Activated effector memory CD4-positive, alpha-beta T cell treated with anti-CD3 and anti-CD28 coated beads, Interleukin-2, amount 50 U/mL, for 16 hours (primary cell): ENCODE measurements at places on chromosomes 12 and 14.

DNA sequence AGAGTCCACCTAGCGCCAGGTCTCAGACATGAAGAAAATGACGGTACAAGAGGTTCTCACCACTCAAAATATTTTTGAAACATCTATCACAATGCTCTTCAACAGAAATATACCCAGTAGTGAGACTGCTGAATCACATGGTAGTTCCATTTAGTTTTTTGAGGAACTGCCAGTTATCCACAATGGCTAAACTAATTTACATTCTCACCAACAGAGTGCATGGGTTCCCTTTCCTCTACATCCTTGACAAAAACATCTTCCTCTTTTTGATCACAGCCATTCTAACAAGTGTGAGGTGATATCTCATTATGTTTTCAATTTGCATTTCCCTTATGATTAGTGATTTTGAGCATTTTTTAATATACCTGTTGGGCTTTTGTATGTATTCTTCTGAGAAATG is 5.7 kb upstream of the GPR65 start:
- DNase-seq = no peak

- no peak for DNase-seq
These were observed 182.5 kb downstream of the SLC2A13 start for GRCh38 chr12:39923364-39923763.

DNA sequence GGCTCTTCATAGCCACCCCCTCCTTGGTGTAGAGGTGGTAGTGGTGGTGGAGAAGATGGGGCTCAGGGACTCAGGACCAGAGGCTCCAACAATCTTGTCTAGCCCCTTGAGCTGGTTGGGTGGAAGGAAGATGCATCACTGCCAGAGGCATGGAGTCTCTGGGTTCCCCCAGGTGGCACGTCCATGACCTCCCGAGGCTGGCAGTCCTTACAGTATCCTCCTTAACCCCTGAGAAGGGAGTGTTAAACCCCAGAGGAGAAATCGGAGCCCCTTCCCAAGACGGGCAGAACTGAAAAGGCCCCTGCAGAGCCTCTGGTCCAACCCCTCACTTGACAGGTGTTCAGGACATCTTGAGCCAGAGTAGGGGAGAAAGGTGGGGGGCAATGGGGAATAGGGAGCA is 9.1 kb downstream of the KRT83 start:
- DNase-seq = no peak

DNA sequence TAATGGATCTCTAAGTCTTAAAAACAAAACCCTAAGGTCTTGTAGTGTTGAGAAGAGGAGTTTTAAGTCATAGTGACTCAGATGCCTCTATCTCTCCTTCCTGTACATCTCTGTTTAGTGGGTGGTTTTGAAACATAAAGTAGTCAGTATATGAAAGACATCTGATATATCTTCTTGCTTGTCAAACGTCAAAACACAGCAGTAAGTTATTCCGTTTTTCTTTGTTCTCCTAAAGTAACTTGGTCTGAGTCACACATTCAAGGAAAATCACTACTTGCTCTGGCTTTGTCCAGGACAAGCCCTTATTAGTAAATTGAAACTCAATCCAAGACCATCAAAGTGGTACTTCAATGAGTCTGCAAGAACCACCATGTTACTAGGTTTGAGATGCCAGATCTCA is 1172.5 kb downstream of the BCL11B start:
- no peak for DNase-seq

DNA sequence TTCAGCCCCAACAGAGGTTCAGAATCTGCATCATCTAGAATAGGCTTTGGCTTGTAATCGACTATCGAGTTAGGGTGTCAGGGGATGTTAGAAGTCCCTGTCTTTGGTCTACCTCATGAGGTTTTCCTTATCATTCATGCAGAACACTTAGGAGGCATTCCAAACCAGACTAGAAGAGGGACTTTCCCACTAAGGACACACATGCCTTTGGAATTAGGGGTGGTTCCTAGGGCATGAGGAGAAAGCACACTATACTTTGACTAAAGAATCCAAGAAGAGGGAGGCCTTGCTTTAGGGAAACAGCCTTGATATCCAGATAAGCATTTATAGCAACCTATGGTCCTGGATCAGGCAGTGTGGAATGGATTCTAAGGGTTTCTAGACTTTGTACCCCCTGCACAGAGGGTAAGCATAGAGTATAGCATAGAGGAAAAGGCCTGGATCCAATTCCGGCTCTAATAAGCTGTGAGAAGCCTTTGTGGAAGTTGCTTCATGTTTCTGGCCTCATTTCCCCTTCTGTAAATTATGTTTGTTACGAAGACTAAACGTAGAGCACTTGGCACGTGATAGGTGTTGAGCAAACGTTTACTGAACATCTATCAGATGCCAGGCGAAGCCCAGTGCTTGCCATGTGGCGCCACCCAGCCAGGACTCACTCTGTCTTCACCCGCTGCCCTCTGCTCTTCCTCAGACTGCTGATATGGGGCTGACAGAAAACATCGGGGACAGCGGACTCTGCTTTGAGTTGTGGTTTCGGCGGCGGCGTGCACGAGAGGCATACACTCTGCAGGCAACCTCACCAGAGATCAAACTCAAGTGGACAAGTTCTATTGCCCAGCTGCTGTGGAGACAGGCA is 13.2 kb downstream of the ZNF219 start:
- DNase-seq = no peak
